ENCODE measurements at places on chromosomes 1 and 21.

GRCh38 chr1:5620418-5620817, 371.8 kb downstream of the NPHP4 start:
- no peak for DNase-seq

GRCh38 chr1:173038875-173039554, 11.7 kb downstream of the TNFSF18 start:
- DNase-seq, result no peak

- DNase-seq, result no peak
Measured at GRCh38 chr21:45943630-45944540, 37.7 kb upstream of the COL6A1 start.

DNA sequence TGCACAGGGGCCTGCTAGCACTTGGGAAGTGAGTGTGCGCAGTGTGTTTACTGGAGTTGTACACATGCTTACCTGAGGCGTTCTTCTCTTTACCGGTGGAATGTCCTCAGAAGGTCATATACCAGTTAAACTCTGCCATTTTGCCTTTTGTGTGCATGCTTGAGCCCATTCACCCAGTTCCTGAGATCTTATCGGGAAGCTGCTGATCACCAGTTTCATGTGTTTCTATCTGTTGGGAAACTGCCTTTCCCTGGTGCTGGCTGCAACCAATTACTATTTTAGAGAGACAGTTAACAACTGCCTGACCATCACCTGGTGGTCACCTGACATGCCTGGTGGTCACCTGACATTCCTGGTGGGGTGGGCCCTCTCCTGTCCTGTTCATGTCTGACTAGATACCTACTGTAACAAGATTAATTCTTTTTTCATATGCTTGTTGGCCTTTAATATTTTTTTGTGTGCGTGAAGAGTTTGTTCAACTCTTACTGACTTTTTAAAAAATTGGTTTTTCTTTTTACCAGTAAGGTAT, 137.0 kb downstream of the RASAL2 start:
- no peak for DNase-seq

- no peak for DNase-seq
Measured at GRCh38 chr1:246597971-246598370, 31.7 kb downstream of the CNST start.

DNA sequence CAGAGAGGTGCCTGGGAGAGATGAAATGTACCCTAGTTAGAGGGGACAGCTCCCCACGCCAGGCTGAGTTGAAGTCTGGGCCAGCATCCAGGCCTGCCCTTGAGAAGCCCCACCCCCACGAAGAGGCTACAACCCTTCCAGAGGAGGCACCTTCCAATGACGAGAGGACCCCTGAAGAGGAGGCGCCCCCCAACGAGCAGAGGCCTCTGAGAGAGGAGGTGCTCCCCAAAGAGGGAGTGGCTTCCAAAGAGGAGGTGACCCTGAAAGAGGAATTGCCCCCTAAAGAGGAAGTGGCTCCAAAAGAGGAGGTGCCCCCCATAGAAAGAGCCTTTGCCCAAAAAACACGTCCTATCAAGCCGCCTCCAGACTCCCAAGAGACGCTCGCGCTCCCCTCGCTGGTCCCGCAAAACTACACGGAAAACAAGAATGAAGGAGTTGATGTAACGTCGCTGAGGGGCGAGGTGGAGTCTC, 3.1 kb downstream of the EVA1B start:
- no peak for DNase-seq

DNA sequence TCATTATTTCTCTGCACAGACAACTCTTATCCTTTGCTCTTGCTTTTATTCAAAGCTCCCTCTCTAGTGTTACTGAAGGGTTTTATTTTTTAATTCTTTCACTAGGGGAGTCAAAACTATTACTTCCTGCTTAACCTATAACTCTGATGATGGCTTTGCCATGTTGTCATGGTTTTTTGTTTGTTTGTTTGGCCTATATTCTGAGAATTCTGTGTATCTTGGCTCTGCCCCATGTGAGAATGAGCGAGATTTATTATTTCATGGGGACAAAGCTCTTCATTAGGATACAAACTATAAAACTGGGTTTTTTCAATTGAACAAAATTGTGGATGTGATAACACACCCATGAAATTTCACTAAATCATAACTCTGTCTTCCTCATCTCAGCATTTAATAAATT, 190.5 kb upstream of the C1orf105 start:
- no peak for DNase-seq

GRCh38 chr21:29450058-29450457, 151.3 kb downstream of the BACH1 start:
- no peak for DNase-seq

DNA sequence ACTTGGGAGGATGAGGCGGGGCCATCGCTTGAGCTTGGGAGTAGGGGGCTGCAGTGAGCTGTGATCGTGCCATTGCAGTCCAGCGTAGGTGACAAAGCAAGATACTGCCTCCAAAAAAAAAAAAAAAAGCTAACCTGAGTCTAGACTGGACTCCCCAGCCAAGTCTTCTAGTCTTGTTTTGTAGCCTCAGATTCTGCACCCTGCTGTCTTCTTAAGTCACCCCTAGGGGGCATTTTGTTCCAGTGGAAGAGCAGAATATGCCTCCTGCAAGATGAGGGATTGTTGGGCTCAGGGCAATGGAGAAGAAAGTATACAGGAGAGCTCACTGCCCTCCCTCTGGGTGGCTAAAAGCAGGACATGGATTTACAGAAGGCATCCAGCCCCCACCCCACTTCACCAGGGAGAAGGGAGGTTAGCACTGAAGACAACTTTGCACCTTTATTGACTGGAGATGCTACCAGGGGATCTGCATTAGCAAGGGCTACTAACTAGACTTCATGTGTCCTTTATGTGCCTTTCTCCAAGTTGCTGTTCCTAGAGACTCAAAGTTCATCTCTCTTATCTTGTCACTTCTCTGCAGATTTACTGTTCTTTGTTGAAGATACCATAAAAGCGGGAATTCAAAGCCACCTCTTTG, 15.3 kb upstream of the RNF187 start:
- DNase-seq, result no peak

GRCh38 chr1:36187800-36188593, 32.0 kb downstream of the MAP7D1 start:
- no peak for DNase-seq

GRCh38 chr1:198088360-198089071, 68.3 kb upstream of the NEK7 start:
- DNase-seq, result no peak

- no peak for DNase-seq
Measured at GRCh38 chr1:38529391-38529790, 330.2 kb downstream of the RRAGC start.

- no peak for DNase-seq
Measured at GRCh38 chr1:226820941-226821718, 49.3 kb upstream of the PSEN2 start.

DNA sequence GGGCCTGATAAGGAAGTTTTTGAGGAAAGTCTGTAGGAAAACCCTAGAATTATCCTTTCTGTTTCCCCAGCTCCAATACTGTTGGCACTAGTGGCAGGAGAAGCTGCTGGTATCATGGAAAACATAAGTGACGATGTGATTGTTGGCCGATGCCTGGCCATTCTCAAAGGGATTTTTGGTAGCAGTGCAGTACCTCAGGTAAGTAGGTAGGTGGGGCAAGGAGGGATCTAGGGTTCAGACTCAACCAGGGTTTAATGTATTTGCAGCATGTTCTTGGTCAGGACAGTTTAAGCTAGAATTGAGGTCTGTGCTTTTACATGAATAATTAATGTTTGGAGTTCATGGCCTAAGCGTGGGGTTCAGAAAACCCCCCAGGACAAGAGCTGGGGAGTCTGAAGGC, 62.1 kb downstream of the KDM1A start:
- DNase-seq, result no peak

DNA sequence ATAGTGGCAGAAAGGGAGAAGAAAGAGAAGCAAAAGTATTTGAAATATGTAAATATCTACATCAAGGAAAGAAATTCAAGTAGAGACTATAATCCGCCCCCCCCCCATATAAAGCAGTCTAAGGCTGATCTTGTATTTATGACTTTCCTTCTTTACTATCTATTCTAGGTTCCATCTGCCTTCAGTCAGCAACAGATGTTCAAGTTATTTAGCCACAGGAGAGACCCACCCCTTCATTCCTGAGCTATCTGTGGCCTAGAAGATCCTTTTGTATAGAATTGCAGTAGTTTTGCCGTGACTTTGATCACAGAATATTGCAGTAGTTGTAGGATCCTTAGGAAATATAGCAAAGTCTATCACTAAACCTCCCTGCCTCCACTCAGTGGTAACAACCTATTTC, 10.7 kb upstream of the BSDC1 start:
- no peak for DNase-seq

GRCh38 chr1:211527006-211527405, 35.0 kb upstream of the RD3 start:
- no peak for DNase-seq

GRCh38 chr1:45569962-45570581, 13.8 kb upstream of the NASP start:
- DNase-seq, result no peak

DNA sequence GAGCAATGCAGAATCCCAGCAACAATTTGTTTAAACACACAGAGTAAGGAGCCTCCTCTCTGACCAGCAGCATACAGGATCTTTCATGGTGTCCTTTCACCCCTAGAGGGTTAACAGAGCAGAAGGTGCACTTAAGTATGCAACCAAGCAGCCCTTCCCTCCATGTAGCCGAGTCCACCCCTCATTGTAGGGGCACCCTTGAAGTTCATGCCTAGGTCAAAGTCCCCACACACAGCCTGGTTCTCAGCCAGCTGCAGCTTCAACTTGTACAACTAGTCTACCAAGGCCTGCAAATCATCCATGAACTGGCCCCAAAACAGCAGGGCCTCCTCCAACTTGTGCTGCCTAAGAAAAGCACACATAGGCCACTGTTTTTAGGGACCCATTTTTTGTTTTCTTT, 7.0 kb upstream of the BMP8B start:
- no peak for DNase-seq

- no peak for DNase-seq
Measured at GRCh38 chr1:4344065-4344732, 310.2 kb upstream of the AJAP1 start.

DNA sequence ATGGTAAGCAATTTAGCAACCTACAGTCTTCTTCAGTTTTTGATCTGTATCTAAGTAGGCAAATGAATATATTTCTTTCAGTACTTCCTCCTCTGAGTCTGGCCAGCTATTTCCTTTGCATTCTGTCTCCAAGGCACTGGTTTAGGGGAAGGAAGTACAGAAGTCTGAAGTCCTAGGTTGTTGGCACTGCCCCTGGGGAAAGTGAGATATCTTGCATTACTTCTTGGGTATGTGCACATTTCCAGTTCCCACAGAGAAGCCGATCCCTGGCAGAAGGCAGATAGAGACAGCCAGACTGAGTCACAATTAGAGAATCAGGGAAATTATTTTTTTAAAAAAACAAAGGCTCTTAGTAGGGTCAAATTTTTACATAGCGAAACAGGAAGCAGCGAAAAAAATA, 98.8 kb downstream of the RASAL2 start:
- peak; percentile 80 for DNase-seq

DNA sequence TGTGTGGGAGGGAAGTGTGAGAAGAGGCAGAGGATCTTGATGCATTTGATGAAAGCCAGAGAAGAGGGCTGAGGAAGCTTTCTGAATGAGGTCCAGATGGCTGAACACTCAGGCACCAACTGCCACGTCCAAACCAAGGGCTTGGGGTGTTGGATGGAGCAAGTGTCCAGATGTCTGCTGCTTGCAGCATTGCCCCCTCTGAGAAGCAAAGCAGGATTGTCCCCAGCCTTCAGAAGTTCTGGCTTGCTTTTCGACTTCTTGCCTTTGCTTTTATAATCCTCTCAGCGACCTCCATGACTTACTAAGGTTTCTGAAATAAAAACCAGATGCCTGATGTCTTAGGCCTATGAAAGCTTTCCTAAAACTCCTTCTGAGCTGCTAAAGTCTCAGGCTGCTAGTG, 182.5 kb downstream of the HUNK start:
- DNase-seq, result no peak

GRCh38 chr1:103250441-103250861, 142.1 kb upstream of the COL11A1 start:
- no peak for DNase-seq

DNA sequence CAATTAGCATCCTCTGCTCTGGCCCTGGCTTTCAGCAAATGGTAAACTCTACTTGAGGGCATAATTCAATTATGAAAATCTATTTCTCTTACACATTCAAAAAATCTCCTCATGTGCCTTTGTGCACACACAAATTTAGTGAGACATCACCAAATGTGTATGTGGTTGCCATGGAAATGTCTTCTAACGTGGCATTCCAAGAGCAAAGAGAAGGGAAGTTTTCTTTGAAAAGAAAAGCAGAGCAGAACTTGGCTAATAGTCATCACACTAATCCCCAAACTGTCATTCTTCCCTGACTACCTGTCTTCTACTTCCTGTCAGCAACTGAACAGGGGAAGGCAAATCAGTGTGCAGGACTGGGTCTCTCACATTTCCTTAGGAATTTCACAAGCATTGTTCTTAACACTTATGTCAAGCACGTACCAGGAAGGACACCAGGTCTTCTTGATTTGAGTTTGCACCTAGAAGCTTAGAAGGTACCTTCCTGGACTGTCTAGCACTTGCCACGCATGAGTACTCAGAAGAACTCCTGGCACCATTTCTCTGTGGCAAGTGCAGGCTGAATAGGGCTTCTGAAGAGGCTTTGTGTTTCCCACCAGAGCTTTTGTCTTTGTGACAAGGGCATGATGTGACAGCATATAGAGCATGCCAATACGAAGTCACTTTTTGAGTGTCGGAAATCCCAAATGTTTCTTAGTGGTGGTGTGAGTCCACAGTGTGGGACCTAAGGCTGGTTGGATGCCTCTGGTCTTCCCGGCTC, 32.3 kb downstream of the MAN1C1 start:
- DNase-seq, result no peak

GRCh38 chr1:208917281-208917680, 666.2 kb upstream of the CAMK1G start:
- DNase-seq, result no peak
